ENCODE measurements at places on chromosomes 7 and 10. TPM values are rescaled to one million over a fixed set of nuclear protein-coding genes. Genes with fewer than 3 reads are reported as not detected.

GRCh38 chr10:95268438-95268837 is 22.4 kb downstream of the PDLIM1 start:
- DNase-seq = no peak

The CYP3A5 gene
- 29.9 TPM for total RNA-seq

The EMX2 gene
- total RNA-seq = 0.95 TPM

DNA sequence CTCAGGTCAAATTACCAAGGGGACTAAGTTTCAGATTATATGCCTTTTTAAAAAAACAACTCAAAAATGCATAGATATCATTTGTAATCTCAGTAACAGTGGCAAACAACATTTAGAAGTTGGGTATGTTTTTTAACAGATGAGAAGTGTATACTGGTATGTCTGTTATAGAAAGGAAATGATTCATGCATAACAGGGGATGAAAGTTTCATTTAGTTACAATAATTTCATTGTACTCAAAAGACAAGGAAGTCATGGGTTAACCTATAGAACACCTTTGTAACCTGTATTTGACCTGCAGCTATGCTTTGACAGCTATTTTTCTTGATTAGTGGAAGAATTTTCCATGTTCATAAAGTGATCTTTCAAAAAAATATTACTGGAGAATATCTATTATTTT is 35.4 kb upstream of the FAM133B start:
- no peak for DNase-seq

- no peak for DNase-seq
Measured at GRCh38 chr10:22219308-22219707, 1.5 kb upstream of the EBLN1 start.

GRCh38 chr7:71626206-71626605 is 494.3 kb downstream of the GALNT17 start:
- no peak for DNase-seq

The PPIA gene
- 1,408 TPM for total RNA-seq

- no peak for DNase-seq
Measured at GRCh38 chr7:74134117-74134620, 40.0 kb upstream of the EIF4H start.

DNA sequence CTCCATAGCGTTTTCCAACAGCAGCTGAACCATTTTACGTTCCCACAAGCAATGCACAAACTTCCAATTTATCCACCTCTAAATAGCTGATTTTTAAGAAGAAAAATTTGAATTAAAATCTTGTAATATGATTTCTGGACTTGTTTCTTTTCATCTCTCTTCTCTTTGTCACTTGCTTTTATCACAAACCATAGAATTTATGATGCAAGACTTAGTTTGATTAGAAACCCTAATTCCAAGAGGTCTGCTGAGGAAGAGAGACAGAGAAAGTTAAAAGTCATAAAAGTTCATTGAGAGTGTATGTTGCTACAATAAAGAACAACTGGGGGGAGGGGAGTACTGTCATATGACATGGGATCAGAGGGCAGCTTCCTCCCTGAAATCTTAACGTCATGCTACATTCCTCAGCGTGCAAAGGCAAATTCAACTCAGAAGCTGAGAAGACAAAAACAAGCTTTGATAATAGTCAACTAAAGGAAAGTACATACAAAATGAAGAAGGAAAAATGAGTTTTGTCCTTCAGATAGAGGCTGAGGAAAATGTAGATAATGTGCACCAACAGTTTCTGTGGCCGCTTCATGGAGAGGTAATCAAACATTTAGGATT is 18.4 kb upstream of the CUBN start:
- DNase-seq = no peak

DNA sequence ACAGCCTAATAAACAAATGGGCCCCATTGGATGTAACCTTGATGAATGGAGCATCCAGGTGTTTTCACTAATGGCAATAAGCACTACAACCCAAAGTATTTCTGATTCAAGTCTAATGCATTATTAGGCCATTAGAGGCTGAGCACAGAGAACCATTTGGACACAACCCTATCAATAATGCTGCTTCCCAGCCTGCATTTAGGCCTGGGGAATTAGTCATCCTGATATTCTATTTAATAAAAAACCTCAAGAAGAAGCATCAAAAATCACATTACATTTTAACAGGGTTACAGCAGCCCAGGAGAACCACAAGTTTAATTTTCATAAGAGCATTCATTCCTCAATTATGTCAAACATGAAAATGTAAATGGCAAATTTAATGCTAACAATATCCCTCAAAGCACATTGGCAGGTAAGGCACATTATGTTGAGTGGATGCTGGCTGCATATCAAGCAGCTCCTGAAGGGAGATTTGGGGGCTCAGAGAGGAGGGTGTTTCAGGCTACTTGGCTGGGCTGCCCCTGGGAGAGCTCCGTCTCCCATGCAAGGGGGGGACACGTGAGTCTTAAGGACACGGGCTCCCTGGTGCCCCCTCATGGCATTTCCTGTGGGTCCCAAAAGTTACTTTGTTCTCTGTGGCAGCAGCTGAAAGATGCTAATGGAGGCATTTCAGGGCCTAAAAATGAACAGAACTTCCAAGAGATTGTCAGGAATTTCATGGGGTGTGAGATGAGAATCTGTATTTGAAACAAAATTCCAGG is 143.4 kb downstream of the HERPUD2 start:
- no peak for DNase-seq

The SEPHS1 gene
- total RNA-seq = 52.4 TPM

Data from urinary bladder (tissue), 4 donors.